ENCODE measurements at places on chromosomes 5 and 9.

- DNase-seq, result no peak
Observed at GRCh38 chr5:147203213-147203612, 31.6 kb upstream of the STK32A start.

GRCh38 chr5:156528673-156529072, 201.7 kb downstream of the SGCD start:
- no peak for DNase-seq

GRCh38 chr5:175222621-175223020, 221.4 kb downstream of the DRD1 start:
- no peak for DNase-seq

- DNase-seq, result no peak
Observed at GRCh38 chr9:6194934-6195333, 20.7 kb upstream of the IL33 start.

DNA sequence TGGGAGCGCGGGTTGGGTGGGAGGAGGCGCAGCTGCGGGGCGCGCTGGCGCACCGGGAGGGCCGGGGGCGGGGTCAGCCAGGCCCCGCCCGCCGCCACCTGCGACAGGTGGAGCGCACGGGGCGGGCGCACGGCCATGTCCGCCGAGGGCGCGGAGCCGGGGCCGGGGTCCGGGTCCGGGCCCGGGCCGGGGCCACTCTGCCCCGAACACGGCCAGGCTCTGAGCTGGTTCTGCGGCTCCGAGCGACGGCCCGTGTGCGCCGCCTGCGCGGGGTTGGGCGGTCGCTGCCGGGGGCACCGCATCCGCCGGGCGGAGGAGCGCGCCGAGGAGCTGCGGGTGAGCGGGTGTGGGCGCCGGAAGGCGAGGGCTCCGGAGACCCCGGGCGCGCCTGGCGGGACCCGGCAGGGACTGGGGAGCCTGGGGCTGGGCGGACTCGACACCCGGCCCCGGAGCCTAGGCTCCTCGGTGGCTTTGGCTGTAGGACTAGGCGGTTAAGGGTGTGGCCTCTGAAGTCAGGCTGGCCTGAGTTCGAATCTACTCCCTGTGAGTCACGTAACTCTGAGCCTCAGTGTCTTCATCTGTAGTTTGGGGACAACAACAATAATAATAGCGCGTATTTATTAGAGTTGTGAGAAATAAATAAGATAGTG, at the start of gene BSPRY:
Gene BSPRY (plus strand): TSS at position 97 of the 650 bp plus-strand sequence. CDS start 39 bp downstream, at position 136.
- no peak for DNase-seq

- no peak for DNase-seq
Observed at GRCh38 chr5:22627029-22627428, 226.1 kb downstream of the CDH12 start.

GRCh38 chr5:123037104-123037418, 536 bp upstream of the PPIC start:
- no peak for DNase-seq

DNA sequence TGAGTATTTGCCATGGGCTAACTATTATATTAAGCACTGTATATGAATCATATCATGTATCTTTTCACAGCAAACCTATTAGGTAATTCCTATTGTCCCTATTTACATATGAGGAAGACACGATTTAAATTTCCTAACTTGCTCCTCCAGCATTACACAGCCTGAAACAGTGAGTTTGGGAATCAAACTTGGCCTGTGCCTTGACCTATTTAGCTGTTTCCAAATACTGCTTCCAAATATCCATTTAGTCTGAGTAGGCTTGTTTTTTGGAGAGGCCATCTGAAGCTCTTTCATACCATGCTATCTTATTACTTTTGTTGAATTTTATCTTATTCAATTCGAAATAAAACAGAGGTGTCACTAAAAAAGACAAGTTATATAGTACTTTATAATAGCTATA, 447.3 kb upstream of the MPDZ start:
- no peak for DNase-seq

DNA sequence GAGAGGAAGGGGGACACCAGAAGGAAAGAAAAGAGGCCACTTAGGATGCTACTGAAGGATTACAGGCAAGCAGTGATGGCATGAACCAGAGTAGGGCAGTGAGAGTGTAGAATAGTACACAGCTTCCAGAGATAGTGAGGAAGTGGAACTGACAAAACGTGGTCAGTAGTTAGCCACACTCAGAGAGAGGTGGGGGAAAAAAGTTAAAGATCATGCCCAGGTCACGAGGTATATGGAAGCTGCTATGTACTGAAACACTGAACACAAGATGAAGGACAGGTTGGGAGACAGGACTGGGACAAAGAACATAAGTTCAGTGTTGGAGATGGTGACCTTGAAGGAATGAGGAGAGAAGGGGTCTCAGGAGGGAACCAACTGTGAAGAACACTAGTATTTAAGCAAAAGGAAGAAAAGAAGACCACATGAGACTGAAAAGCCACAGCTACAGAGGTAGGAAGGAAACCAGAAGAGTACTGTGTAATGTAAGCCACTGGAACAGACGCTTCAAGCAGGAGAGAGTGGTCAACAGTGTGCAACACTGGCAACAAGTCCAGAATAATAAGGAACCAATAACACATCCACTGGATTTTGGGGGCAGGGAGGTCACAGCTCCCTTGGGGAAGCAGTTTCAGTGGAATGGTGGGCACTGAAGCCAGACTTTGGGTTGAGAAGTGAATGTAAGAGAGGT, 45.5 kb downstream of the ELL2 start:
- no peak for DNase-seq

DNA sequence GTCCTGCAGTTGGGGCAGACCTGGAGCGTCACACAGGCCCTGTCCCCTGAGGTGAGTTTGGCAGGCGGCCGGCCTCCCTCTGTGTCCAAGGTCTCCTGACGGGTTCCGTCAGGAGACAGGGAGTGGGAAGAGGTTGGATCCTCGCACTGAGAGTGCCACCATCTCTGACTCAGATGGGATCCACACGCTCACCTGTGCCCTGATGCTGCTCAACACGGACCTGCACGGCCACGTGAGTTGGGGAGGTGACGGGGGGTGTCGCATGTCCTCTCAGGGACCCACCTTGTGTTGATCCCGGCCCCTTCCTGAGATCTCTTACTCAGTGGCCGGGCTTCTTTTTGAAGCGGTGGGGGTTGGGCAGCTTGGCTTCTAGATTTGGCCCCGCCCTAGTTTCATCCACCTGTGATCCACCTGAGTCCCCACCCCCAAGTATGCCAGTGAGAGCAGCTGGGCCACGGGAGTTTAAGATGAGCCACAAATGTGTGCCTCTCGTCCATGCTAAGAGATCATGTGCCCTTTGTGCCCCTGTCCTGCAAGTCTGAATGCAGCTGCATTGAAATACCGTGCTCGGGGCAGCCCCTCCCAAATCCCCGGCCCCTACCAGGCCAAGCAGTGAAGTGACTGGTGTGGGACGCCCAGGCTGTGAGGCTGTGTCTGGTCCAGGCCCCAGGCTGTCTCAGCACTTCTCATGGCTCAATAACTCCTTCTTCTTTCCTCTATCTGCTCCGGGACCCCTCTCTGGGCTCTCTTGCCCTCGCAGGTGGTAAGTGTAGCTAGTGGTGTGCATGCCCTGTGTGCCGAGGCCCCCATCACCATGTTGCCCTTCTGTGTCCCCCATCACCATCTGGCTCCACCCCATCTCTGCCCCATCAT, 27.2 kb downstream of the PSD2 start:
- DNase-seq, result no peak

GRCh38 chr5:58800356-58800755, 217.5 kb downstream of the RAB3C start:
- DNase-seq, result no peak

DNA sequence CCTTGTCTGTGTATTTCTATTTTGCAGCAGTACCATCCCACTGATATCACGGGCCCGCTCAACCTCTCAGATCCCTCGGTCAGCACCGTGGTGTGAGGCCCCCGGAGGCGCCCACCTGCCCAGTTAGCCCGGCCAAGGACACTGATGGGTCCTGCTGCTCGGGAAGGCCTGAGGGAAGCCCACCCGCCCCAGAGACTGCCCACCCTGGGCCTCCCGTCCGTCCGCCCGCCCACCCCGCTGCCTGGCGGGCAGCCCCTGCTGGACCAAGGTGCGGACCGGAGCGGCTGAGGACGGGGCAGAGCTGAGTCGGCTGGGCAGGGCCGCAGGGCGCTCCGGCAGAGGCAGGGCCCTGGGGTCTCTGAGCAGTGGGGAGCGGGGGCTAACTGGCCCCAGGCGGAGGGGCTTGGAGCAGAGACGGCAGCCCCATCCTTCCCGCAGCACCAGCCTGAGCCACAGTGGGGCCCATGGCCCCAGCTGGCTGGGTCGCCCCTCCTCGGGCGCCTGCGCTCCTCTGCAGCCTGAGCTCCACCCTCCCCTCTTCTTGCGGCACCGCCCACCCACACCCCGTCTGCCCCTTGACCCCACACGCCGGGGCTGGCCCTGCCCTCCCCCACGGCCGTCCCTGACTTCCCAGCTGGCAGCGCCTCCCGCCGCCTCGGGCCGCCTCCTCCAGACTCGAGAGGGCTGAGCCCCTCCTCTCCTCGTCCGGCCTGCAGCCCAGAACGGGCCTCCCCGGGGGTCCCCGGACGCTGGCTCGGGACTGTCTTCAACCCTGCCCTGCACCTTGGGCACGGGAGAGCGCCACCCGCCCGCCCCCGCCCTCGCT, 1.9 kb downstream of the LRRC26 start:
- no peak for DNase-seq

Data from NCI-H1436 treated with DMSO at 0.1 percent for 48 hours (cell line).